ENCODE measurements at places on chromosomes 4 and X. TPM values are rescaled to one million over a fixed set of nuclear protein-coding genes. Genes with fewer than 3 reads are reported as not detected.

DNA sequence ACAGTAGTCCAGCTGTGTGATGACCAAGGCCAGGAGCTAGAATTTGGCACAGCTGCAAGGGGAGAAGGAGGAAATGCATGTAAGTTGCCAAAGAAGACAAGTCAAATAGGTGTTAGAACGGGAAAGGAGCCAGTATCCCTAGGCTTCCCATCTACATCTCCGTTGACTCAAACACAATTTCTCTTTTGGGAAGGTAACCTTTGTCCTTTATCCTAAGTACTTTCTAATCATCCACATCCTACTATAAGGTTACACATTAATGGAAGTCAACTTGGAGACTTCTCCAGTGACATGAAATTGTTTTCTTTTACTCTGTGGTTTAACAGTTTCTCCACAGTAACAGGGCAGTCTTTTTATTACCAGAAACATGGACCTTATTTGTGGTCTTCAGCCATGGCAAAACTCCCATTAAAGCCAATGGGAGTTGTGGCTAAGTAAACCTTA, 620.0 kb downstream of the ANKRD50 start:
- no peak for DNase-seq
- no peaks in the 10 kb centered on the region for H3K27me3 ChIP-seq
- H3K27ac ChIP-seq = no peak overlapping the region
- no peaks in the 10 kb centered on the region for H3K4me1 ChIP-seq

The SOX3 gene
- not detected for total RNA-seq

- no peaks in the 10 kb centered on the region for H3K27me3 ChIP-seq
- no peak for DNase-seq
- H3K4me3 ChIP-seq = no peak overlapping the region
- no peaks in the 10 kb centered on the region for H3K4me1 ChIP-seq
- no peak overlapping the region for H3K27ac ChIP-seq
Measured at GRCh38 chrX:148371291-148371690, 129.1 kb upstream of the AFF2 start.

GRCh38 chr4:62930884-62931283, 1478.4 kb downstream of the TECRL start:
- no peaks in the 10 kb centered on the region for H3K36me3 ChIP-seq
- H3K4me1 ChIP-seq = no peaks in the 10 kb centered on the region
- H3K27ac ChIP-seq = no peak overlapping the region
- DNase-seq = no peak
- no peaks in the 10 kb centered on the region for H3K27me3 ChIP-seq
- no peak overlapping the region for H3K4me3 ChIP-seq
